ENCODE measurements at places on chromosomes 12 and 14. TPM values are rescaled to one million over a fixed set of nuclear protein-coding genes. Genes with fewer than 3 reads are reported as not detected.

Gene ADAM21
- total RNA-seq = 0.98 TPM

Gene LGR5
- total RNA-seq = not detected

Gene KRT82
- total RNA-seq = not detected

Gene SLC39A2
- not detected for total RNA-seq

Gene KIF5A
- 5.2 TPM for total RNA-seq

Gene SLC25A47
- total RNA-seq = 0.17 TPM

Gene DHRS2
- 10.0 TPM for total RNA-seq

Gene RPL10L
- total RNA-seq = not detected

Gene TOMM20L
- not detected for total RNA-seq

Gene ITPR2
- 6.5 TPM for total RNA-seq

Gene KRT6C
- total RNA-seq = not detected

DNA sequence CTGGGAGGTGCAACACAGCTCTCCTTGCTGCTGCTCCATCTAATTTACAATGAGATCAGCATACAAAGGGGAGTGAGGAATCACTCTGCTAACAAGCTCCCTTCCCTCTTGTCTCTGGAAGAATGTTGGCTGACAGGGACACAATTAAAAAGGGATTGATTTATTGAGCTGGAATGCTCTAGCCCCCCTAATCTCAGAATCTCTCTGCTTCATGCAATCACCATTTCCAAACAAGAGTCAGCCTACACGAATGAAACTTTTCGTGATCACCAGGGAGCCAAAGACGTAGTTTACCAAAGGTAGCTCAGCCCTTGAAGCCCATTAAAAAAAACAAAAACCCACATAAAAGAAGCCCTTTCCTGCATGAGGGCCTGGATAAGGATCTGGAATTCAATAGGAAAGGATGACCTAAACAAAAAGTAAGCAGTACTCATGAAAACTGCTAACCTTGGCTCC, 223.8 kb downstream of the C12orf75 start:
- no peak for DNase-seq
- no peaks in the 10 kb centered on the region for H3K36me3 ChIP-seq
- no peaks in the 10 kb centered on the region for H3K27me3 ChIP-seq

- H3K36me3 ChIP-seq = no peaks in the 10 kb centered on the region
- no peaks in the 10 kb centered on the region for H3K27me3 ChIP-seq
- DNase-seq = no peak
- H3K4me3 ChIP-seq = no peak overlapping the region
Observed at GRCh38 chr12:46815809-46816208, 10.0 kb downstream of the SLC38A4 start.

DNA sequence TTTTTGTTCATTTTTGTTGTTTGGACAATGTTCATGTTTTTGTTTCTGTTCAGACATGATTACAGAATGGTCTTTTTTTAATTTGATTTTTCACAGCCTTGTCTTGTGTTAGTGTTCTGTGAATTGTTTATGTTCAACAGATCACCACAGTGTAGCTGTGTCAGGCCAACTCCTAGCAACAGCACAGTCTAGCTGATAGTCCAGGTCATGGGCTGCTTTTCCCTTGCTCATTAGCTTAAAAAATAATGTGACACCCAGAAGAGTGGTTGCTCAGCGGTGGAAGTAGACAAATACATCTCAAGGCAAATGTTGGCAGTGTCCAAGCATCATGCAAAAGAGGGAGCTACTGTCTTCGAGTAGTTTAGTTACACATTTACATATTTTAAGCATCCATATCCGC, 22.4 kb downstream of the WBP11 start:
- H3K27ac ChIP-seq = no peak overlapping the region
- peaks cover 18% of the 10 kb centered on the region for H3K4me1 ChIP-seq
- no peak overlapping the region for H3K4me3 ChIP-seq
- H3K36me3 ChIP-seq = peaks cover 6% of the 10 kb centered on the region
- DNase-seq = no peak

- H3K4me3 ChIP-seq = no peak overlapping the region
- H3K4me1 ChIP-seq = no peaks in the 10 kb centered on the region
- H3K27me3 ChIP-seq = no peaks in the 10 kb centered on the region
- H3K27ac ChIP-seq = no peak overlapping the region
- no peaks in the 10 kb centered on the region for H3K36me3 ChIP-seq
- no peak for DNase-seq
Observed at GRCh38 chr14:89748004-89748403, 206.5 kb downstream of the EFCAB11 start.

- no peak overlapping the region for H3K27ac ChIP-seq
- peaks cover 16% of the 10 kb centered on the region for H3K36me3 ChIP-seq
- no peak for DNase-seq
- no peaks in the 10 kb centered on the region for H3K4me1 ChIP-seq
Observed at GRCh38 chr14:74733221-74733620, 20.3 kb downstream of the FCF1 start.

DNA sequence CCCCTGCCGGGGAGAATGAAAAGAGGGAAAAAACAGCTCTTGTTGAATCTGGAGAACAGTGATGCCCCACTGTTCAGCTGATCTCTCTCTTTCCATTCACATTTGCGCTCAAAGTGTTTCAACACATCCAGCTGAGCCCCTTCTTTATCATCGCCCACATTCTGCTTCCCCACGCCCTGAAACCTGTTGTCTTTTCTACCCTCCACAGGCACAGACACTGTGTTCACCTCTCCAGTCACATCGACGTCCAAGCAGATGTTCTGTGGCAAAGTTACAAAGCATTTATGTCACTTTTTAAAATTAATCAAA, 338.7 kb downstream of the EGLN3 start:
- no peaks in the 10 kb centered on the region for H3K36me3 ChIP-seq
- H3K27me3 ChIP-seq = peaks cover 9% of the 10 kb centered on the region
- H3K27ac ChIP-seq = no peak overlapping the region
- no peaks in the 10 kb centered on the region for H3K4me1 ChIP-seq

GRCh38 chr12:80830533-80831088, 107.1 kb downstream of the LIN7A start:
- no peak overlapping the region for H3K4me3 ChIP-seq
- H3K36me3 ChIP-seq = no peaks in the 10 kb centered on the region
- DNase-seq = no peak
- no peak overlapping the region for H3K27ac ChIP-seq

DNA sequence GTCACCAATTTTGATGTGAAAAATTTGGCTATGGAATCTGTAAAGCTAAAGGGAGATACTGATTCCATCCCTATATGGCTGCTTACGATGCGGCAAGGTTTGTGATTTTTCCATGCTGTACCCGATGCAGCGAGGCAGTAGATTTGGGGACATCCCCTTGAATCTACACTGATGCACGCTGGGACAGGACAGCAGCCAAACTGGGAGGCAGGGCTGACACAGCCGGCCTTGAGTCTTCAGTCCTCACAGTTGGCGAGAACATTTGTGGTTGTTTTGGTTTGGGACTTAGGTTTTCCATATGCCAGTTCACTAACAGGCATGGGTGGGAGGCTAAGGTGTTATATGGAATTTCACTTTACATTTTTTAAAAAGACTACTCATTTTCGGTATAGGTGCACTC, 3.8 kb downstream of the GALNT16 start:
- no peak for DNase-seq
- no peaks in the 10 kb centered on the region for H3K36me3 ChIP-seq
- peaks cover 10% of the 10 kb centered on the region for H3K27me3 ChIP-seq
- no peak overlapping the region for H3K4me3 ChIP-seq
- H3K4me1 ChIP-seq = no peaks in the 10 kb centered on the region

DNA sequence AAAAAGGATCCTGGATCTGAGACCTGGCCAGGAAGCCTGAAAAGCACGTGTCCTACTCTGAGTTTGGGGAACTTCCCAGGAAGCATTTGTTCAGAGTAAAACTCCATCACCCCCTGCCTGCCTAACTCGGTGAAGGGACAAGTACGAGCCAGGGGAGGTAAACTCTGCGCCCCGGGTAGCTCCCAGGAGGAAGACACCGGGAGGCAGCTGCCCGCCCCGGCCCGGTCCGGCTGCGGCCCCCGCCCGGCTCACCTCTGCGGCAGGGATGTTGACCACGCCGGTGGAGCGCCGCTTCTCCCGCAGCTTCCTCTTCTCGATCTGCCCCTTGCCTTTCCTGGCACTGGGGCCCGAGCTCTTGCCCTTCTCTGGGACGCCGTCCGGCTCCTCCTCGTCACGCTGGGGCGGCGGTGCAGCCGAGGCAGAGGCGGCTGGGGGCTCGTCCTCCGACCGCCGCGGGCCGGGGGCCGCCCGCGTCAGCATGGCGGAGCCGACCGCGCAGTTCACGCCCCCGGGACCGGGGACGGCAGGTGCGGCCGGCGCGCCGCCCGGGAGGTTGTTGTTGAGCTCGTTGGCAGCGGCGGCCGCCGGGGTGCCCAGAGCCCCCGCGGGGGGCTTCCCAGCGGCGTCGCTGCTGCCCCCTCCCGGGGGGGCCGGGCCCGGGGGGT, 1.2 kb downstream of the PAWR start:
- no peaks in the 10 kb centered on the region for H3K36me3 ChIP-seq
- peaks cover 49% of the 10 kb centered on the region for H3K4me1 ChIP-seq
- H3K4me3 ChIP-seq = peak overlapping the region; percentile 65
- DNase-seq = no peak
- H3K27me3 ChIP-seq = no peaks in the 10 kb centered on the region

- H3K27ac ChIP-seq = no peak overlapping the region
- H3K36me3 ChIP-seq = no peaks in the 10 kb centered on the region
- H3K4me3 ChIP-seq = no peak overlapping the region
- H3K27me3 ChIP-seq = no peaks in the 10 kb centered on the region
- no peaks in the 10 kb centered on the region for H3K4me1 ChIP-seq
- no peak for DNase-seq
Observed at GRCh38 chr12:97680751-97681150, 218.1 kb downstream of the RMST start.

DNA sequence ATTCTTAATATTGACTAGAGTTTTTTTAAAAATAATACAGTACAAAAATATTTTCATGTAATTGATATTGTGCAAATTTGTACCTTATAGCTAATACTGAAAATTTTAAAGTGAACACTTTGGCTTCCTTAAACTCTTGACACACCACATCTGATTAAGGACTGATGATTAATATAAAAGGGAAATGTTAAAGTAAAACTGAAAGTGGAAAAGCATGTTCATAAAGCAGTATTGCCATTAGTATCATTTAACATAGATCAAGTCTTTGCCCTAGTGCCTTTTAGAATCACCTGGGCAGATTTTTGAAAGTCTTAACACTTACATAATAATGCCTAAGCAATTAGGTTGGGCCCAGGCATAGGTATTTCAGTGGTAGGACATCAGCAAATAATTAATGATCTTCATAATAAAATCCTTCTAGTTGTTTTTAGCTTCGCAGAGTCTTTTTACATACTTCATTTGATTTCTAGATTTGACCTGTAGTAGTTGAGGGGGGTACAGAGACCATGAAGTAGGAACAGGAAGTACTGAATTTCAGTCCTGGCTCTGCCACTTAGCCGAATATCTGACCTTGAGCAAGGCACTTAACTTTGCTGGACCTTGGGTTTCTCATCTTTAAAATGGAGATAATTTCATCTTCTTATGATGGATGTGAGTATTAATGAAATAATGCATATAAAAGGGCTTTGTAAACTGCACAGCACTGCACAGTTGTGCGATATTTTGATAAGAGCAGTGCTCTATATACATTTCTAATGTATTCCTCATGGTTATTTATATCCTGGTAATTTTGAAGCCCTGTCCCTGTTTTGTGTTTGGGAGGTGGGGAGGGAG, 43.7 kb downstream of the MARK3 start:
- H3K4me1 ChIP-seq = peaks cover 16% of the 10 kb centered on the region
- no peak for DNase-seq
- no peak overlapping the region for H3K27ac ChIP-seq
- no peaks in the 10 kb centered on the region for H3K27me3 ChIP-seq
- H3K4me3 ChIP-seq = no peak overlapping the region

GRCh38 chr12:115320967-115321366, 637.0 kb upstream of the TBX3 start:
- H3K27me3 ChIP-seq = no peaks in the 10 kb centered on the region
- no peak overlapping the region for H3K4me3 ChIP-seq
- no peaks in the 10 kb centered on the region for H3K36me3 ChIP-seq
- peaks cover 4% of the 10 kb centered on the region for H3K4me1 ChIP-seq
- H3K27ac ChIP-seq = no peak overlapping the region

DNA sequence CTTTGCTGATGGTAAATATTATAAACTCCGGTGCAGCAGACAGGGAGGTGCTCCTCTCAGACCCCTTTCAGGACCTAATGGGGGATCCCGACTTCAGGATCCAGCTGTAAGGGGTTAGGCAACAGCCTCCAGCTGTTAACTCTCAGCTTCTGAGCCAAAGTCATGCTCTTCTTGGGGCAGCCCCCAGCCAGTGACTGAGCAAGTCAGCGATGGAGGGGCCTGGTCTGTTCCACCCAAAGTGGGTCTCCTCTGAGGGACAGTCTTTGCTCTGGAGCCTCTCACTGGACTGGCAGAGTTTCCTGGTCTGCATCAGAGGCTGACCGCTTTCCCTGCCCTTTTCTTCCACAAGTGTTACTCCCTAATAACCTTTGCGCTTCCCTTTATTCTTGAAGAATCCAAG, 184.2 kb upstream of the DIO3 start:
- no peak for DNase-seq
- H3K4me3 ChIP-seq = no peak overlapping the region
- H3K36me3 ChIP-seq = no peaks in the 10 kb centered on the region

- no peaks in the 10 kb centered on the region for H3K27me3 ChIP-seq
- no peak for DNase-seq
- no peaks in the 10 kb centered on the region for H3K4me1 ChIP-seq
Observed at GRCh38 chr12:7142056-7142644, 12.0 kb downstream of the CLSTN3 start.

- H3K27me3 ChIP-seq = no peaks in the 10 kb centered on the region
- H3K27ac ChIP-seq = no peak overlapping the region
- H3K36me3 ChIP-seq = no peaks in the 10 kb centered on the region
- DNase-seq = no peak
Observed at GRCh38 chr12:40439771-40440492, 215.1 kb downstream of the LRRK2 start.

- H3K27me3 ChIP-seq = no peaks in the 10 kb centered on the region
- no peaks in the 10 kb centered on the region for H3K36me3 ChIP-seq
- H3K27ac ChIP-seq = no peak overlapping the region
- no peak overlapping the region for H3K4me3 ChIP-seq
- no peak for DNase-seq
Observed at GRCh38 chr12:125136702-125137101, 71.5 kb downstream of the AACS start.

DNA sequence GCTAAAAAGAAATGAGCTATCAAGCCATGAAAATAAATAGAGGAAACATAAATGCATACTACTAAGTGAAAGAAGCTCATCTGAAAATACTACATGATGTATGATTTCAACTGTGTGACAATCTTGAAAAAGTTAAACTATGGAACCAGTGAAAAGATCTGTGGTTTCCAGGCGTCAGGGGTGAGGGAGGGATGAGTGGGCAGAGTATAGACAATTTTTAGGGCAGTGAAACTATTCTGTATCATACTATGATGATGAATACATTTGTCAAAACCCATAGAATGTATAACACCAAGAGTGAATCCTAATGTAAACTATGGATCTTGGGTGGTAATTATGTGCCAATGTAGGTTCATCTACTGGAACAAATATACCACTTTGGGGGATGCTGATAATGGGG, 21.3 kb downstream of the SPX start:
- no peaks in the 10 kb centered on the region for H3K4me1 ChIP-seq
- H3K27me3 ChIP-seq = no peaks in the 10 kb centered on the region
- H3K27ac ChIP-seq = no peak overlapping the region
- no peak overlapping the region for H3K4me3 ChIP-seq
- no peaks in the 10 kb centered on the region for H3K36me3 ChIP-seq
